ENCODE measurements at places on chromosomes 1 and 21.

- peaks cover 9% of the 10 kb centered on the region for H3K27me3 ChIP-seq
- no peak overlapping the region for H3K4me3 ChIP-seq
- no peak overlapping the region for H3K27ac ChIP-seq
- peaks cover 52% of the 10 kb centered on the region for H3K4me1 ChIP-seq
- peak; percentile 67 for DNase-seq
Observed at GRCh38 chr1:154726443-154726842, 118.5 kb upstream of the ADAR start.

DNA sequence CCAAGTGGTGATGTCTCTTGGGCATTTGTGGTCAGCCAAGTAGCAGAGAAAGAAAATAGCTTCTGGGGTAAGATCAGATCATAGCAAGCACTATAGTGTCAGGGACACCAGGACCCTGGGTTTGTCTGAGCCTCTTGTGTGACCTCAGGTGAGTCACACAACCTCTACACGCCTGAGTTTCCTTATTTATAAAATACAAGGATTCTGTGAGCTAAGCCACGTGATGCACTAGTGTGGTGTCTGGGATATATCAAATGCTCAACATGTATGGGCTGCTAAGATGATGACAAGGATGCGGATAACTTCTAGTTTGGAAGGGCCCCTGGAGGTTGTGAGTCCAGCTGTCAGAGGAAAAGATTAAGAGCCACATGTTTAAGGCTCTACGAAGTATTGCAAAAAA is 24.5 kb upstream of the ZNF436 start:
- no peak for DNase-seq
- peaks cover 3% of the 10 kb centered on the region for H3K36me3 ChIP-seq
- H3K4me1 ChIP-seq, result peaks cover 3% of the 10 kb centered on the region
- H3K4me3 ChIP-seq, result no peak overlapping the region
- no peaks in the 10 kb centered on the region for H3K27me3 ChIP-seq

GRCh38 chr1:64527165-64527564 is 57.2 kb downstream of the CACHD1 start:
- no peaks in the 10 kb centered on the region for H3K4me1 ChIP-seq
- no peak for DNase-seq
- no peak overlapping the region for H3K27ac ChIP-seq
- no peaks in the 10 kb centered on the region for H3K36me3 ChIP-seq
- no peak overlapping the region for H3K4me3 ChIP-seq

GRCh38 chr1:231856894-231857293 is 230.3 kb downstream of the DISC1 start:
- H3K27me3 ChIP-seq, result no peaks in the 10 kb centered on the region
- H3K4me1 ChIP-seq, result peaks cover 20% of the 10 kb centered on the region
- H3K4me3 ChIP-seq, result no peak overlapping the region
- H3K36me3 ChIP-seq, result no peaks in the 10 kb centered on the region
- no peak overlapping the region for H3K27ac ChIP-seq

DNA sequence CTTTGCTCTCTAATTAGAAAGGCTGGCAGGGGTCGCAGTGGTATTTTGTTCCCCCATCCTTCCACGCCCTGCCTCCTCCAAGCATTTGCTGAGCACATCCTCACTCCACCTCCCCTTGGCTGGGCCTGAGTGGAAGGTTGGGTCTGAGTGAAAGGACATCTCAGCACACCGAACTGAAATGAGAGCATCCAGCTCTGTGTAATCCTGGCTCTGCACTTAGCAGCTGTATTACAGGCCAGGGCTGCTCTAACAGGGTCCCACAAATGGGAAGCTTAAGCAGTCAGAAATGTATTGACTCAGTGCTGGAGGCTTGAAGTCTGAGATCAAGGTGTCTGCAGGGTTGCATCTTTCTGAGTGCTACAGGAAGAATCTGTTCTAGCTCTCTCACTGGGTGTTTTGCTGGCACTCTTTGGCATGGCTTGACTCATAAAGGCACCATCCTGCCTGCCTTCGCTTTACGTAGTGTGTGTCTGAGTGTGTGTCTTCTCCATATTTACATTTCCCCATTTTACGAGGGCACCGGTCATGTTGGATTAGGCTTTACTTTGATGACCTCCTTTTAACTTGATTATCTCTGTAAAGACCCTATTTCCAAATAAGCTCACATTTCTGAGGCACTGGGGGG is 48.5 kb upstream of the IGSF21 start:
- peaks cover 15% of the 10 kb centered on the region for H3K27me3 ChIP-seq
- no peak overlapping the region for H3K27ac ChIP-seq
- no peaks in the 10 kb centered on the region for H3K36me3 ChIP-seq
- no peak overlapping the region for H3K4me3 ChIP-seq
- H3K4me1 ChIP-seq, result no peaks in the 10 kb centered on the region

DNA sequence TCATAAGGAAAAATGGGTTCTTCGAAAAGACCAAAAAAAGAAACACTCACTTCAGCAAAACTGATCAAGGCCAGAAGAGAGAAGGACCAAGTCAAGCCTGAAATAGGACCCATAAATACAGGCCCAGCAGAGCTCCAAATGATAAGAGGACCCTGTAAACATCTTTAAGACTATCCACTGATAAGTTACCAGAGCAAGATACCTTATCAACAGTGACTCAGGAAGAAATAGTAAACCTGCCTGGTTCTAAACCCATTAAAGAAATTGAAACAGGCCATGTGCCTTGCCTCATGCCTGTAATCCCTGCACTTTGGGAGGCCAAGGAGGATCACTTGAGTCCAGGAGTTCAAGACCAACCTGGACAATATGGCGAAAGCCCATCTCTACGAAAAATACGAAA is 81.8 kb upstream of the ERRFI1 start:
- no peaks in the 10 kb centered on the region for H3K27me3 ChIP-seq
- H3K4me1 ChIP-seq, result peaks cover 3% of the 10 kb centered on the region
- DNase-seq, result no peak
- H3K36me3 ChIP-seq, result no peaks in the 10 kb centered on the region
- H3K4me3 ChIP-seq, result no peak overlapping the region

GRCh38 chr1:184424945-184425344 is 38.1 kb downstream of the C1orf21 start:
- H3K4me3 ChIP-seq, result no peak overlapping the region
- H3K27ac ChIP-seq, result no peak overlapping the region
- peaks cover 14% of the 10 kb centered on the region for H3K27me3 ChIP-seq
- no peaks in the 10 kb centered on the region for H3K4me1 ChIP-seq
- DNase-seq, result no peak

DNA sequence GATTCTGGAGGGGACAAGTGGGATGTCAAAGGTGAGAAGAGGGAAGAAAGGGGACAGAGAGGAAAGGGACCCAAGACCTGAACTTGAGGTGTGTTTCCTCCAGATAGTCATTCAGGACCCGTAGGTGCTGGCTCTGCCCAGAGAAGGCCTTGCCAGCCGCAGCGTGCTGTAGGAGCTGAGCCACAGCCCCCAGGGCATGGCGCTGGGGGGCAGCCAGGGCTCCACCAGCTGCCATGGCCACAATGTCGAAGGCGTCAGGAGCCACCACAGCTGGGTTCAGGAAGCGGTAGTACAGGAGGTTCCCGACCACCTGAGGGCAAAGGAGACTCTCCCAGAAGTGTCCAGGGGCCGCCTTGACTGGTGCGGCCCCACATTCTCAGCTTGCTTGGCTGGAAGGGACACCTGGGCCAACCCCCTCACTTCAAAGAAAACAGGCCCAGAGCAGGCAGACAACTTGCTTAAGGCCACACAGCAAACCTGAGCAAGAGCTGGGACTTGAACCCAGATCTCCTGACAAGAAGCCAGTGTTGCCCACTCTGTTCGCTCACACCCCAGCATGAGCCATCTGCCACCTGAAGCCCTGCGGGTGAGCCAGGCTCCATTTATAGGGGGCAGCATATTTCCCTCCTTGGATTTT is 34.0 kb upstream of the MEF2D start:
- H3K4me3 ChIP-seq, result no peak overlapping the region
- DNase-seq, result no peak
- H3K27ac ChIP-seq, result no peak overlapping the region
- H3K4me1 ChIP-seq, result no peaks in the 10 kb centered on the region
- no peaks in the 10 kb centered on the region for H3K27me3 ChIP-seq

GRCh38 chr1:158941317-158941716 is 10.0 kb downstream of the PYHIN1 start:
- H3K4me3 ChIP-seq, result no peak overlapping the region
- no peak overlapping the region for H3K27ac ChIP-seq
- peaks cover 46% of the 10 kb centered on the region for H3K36me3 ChIP-seq

DNA sequence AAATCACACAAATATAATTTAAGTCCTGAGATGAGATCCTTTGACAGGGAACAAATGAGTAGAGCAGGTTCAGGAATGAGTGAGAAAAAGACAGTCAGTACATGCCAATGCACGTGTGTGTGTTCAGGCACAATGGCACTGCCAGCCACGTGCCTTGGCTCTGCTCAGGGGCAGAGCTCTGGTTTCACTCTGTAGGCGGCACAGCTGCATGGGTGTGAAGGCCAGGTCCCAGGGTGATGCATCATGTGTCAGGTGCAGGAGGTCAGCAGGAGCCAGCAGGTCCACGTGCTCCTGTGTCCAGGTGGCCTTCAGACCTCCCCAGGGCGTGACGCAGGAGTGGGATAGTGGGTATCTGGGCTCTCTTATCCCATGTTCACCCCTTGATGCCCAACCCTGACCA is 386.1 kb downstream of the KCNH1 start:
- no peaks in the 10 kb centered on the region for H3K36me3 ChIP-seq
- H3K27me3 ChIP-seq, result peaks cover 2% of the 10 kb centered on the region
- H3K4me3 ChIP-seq, result no peak overlapping the region

GRCh38 chr1:171754353-171754705 is 12.5 kb upstream of the VAMP4 start:
- no peak overlapping the region for H3K27ac ChIP-seq
- H3K4me1 ChIP-seq, result no peaks in the 10 kb centered on the region
- no peak overlapping the region for H3K4me3 ChIP-seq

- peaks cover 20% of the 10 kb centered on the region for H3K27me3 ChIP-seq
- no peak overlapping the region for H3K27ac ChIP-seq
- H3K4me1 ChIP-seq, result no peaks in the 10 kb centered on the region
- DNase-seq, result no peak
- H3K4me3 ChIP-seq, result no peak overlapping the region
Observed at GRCh38 chr21:38683222-38683621, 122.5 kb upstream of the ETS2 start.

- H3K27ac ChIP-seq, result no peak overlapping the region
- H3K27me3 ChIP-seq, result no peaks in the 10 kb centered on the region
- no peaks in the 10 kb centered on the region for H3K36me3 ChIP-seq
- H3K4me1 ChIP-seq, result no peaks in the 10 kb centered on the region
Observed at GRCh38 chr1:224998185-224998584, 68.7 kb downstream of the DNAH14 start.

DNA sequence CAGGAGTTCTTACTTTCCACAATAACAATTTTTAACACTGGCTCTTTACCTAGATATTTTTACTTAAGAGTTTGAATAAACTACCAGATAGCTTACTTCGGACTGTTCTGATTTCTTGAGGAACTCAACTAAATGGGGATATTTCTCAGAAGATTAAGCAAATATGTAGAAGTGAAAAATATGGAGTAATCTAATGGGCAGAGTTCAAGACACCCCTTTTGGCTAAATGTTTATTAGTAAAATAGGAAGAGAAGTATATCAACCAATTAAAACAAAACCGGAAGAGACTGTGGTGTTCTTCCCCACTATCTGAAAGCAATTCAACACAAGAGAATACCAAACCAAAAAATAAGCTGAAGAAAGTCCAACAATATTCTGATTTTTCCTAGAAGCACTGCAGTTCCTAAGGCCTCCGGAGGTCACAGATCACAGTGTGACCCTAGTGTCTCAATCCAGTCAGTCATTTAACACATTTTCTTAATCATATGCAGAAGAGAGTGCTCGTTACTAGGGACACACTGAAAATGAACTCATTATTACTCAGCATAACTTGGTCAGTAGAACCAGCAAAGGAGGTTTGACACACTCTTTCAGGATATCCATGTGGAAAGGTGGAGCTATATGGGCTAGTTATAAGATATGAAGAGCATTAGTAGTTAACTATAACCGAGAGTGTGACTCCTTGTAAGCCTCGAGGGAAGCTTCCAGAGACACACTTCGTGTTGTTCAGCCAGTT is 5.2 kb downstream of the SIPA1L2 start:
- H3K27ac ChIP-seq, result no peak overlapping the region
- no peak for DNase-seq
- H3K36me3 ChIP-seq, result no peaks in the 10 kb centered on the region
- no peak overlapping the region for H3K4me3 ChIP-seq
- H3K4me1 ChIP-seq, result peaks cover 35% of the 10 kb centered on the region
- peaks cover 8% of the 10 kb centered on the region for H3K27me3 ChIP-seq

DNA sequence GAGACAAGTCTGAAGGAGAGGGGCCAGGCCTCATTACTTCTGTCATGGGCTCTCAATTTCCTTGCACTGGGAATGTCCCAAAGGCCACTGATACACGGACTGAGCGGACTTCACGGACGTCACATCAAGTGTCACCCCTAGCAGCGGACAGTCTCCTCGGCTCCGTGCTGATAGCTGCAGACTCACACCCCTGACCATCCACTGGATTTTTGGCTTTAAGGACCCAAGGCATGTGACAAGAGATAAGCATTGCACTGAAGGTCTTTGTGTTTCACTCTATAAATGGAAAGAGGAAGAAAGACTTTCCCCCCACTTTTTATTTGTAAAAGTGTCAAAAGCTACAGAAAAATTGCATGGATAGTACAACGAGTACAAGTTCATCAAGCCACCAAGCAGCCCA is 200.4 kb upstream of the FGGY start:
- H3K27ac ChIP-seq, result no peak overlapping the region
- H3K4me3 ChIP-seq, result no peak overlapping the region
- no peaks in the 10 kb centered on the region for H3K36me3 ChIP-seq
- no peaks in the 10 kb centered on the region for H3K27me3 ChIP-seq
- no peaks in the 10 kb centered on the region for H3K4me1 ChIP-seq

- H3K27me3 ChIP-seq, result no peaks in the 10 kb centered on the region
- DNase-seq, result no peak
- H3K4me3 ChIP-seq, result no peak overlapping the region
- no peaks in the 10 kb centered on the region for H3K4me1 ChIP-seq
- H3K27ac ChIP-seq, result no peak overlapping the region
- H3K36me3 ChIP-seq, result no peaks in the 10 kb centered on the region
Observed at GRCh38 chr1:20302108-20302471, 11.4 kb downstream of the VWA5B1 start.

DNA sequence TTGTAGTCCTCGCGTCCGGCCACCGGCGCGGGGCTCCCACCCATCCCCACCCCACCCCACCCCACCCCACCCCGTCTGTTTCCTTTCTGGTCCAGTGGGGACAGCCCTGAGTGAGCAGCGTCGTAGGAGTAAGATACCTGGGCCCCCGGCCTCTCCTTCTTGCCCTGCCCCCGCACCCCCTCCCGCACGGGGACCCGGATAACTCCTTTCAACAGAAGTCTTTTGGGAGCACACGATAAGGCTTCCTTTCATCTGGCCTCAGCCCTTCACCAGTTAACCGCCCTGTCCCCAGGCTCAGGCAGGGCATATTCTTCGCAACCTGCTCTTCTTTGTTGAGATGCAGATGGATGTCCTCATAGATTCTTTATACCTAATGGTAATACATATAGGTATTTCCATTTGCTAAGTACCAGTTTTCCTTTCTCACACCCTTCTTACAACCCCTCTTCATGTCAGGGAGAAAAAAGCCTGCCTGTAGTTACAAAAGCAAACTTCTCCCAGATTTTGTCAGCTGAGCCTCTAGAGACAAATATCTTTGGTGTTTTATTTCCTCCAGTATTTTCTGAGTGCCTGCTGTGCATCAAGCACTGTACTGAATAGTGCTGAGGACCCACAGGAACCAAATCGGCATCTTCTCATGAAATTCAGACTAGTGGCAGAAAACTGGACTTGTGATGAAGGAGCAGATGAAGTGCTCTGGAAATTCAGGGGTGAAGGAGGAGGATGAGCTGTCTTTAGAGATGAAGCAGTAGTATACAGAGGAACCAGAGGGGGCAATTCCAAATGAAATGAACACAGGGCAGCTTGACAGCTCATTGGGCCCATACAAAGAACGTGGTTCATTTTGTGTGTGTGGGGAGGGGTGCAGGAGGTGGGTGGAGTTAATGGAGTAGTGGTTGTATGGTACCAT is 33.6 kb downstream of the SLC2A1 start:
- DNase-seq, result no peak
- peak overlapping the region; percentile 97 for H3K27ac ChIP-seq
- H3K4me1 ChIP-seq, result peaks cover 23% of the 10 kb centered on the region
- H3K27me3 ChIP-seq, result no peaks in the 10 kb centered on the region

All from activated CD4-positive, alpha-beta memory T cell treated with anti-CD3 and anti-CD28 coated beads for 36 hours (primary cell).